ENCODE measurements at places on chromosomes 2 and 18.

DNA sequence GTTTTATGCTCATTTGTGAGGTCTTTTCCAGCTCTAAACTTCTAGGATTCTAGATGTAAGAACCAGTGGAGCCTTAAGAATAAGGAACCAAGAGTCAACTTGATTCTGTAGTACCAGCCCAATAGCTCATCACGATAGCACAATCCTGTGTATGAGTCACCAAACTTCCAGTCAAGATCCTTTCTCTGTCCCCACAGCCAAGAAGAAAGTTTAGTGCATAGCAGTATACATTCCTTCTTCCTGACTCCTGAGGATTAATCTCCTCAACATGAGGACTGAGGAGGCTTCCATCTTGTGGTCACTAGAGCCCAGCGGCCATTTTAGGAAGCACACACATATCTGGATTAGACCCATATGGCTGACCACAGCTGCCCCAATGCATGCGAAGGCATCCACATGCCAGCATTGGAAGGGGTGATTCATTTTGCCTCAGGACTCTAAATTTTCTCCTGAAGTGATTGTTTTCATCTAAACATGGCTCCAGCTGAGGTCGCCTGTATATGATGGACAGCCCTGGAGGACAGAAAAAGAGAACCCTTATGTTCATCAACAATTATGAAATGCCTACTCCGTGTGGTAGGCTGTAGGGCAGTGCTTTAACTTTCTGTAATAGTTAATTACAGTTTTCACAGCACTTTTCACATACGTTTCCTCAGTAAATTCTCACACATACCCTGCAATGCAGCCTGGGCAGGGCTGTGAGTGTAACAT, 53.5 kb downstream of the RASGRP3 start:
- no peak for DNase-seq

DNA sequence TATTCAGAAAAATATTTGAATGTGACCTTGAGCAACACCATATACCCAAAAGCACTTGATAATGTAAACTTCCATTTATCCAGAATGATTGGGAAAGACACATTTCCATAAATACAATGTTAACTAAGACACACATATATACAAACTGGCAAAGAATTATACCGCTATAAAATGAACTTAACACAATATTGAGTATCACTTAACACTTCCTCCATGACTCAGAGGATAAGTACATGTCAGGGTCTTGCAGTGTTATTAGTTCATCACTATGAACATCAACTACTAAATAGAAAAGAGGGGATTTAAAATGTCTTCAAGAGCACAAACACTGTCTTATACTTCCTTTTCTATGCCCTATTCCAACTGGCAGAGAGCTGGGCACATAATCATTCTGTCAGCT, 18.6 kb downstream of the WDSUB1 start:
- DNase-seq: no peak

GRCh38 chr2:204357286-204357685, 188.0 kb upstream of the PARD3B start:
- no peak for DNase-seq

- no peak for DNase-seq
Measured at GRCh38 chr18:24234330-24234729, 95.5 kb downstream of the CABYR start.

DNA sequence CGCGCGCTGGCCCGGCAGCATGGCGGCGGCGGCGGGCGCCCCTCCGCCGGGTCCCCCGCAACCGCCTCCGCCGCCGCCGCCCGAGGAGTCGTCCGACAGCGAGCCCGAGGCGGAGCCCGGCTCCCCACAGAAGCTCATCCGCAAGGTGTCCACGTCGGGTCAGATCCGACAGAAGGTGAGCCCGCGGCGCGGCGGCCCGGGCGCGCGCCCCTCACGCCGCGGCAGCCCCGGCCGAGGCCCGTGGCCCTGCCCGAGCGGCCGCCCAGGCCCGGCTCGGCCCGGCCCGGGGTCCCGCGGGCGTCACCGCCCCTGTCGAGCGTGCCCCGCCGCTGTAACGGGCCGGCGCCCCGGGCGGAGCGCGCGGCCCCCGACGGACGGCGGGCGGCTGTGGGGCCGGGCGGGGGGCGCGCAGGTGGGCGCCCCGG, 218 bp downstream of the DGKD start:
- no peak for DNase-seq

- DNase-seq: no peak
Measured at GRCh38 chr2:60496956-60497355, 56.5 kb downstream of the BCL11A start.

GRCh38 chr2:232885264-232885961, 15.3 kb downstream of the SNORC start:
- no peak for DNase-seq

GRCh38 chr18:507636-508035, 7.1 kb upstream of the COLEC12 start:
- DNase-seq: no peak

- DNase-seq: no peak
Measured at GRCh38 chr2:159064446-159065301, 96.2 kb downstream of the TANC1 start.

DNA sequence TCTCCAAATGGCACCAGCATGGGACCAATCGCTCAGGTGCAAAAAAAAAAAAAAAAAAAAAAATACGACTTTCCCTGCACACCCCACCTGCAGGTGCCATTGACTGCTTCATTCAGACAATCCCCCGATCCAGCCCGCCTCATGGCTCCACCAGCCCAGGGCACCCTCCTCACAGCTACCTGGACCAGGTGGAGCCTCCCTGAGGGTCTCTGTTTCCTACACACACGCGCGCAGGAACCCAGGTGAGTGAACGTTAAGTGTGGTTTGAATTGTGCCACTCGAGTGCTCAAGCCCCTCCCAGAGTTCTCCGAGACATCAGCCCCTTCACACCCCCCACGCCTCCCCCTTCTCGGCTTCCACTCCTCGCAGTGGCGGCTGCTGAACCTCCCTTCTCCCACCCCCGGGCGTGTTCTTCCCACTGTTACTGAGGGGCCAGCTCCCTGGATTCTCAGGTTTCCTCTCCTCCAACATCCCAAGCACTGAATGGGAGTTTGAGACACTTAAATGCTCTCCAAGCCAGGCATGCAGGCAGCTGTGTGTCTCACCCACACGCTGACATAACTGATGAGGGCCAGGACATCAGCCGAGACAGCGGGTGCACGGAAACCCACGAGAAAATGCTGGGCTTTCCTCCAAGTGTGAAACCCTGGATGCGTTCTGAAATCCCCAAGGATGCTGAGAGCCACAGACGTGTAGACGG, 88.8 kb upstream of the SNTG2 start:
- no peak for DNase-seq

GRCh38 chr18:59878644-59879043, 21.2 kb upstream of the PMAIP1 start:
- DNase-seq: no peak

GRCh38 chr2:121898483-121898882, 143.0 kb downstream of the TSN start:
- no peak for DNase-seq

- DNase-seq: no peak
Measured at GRCh38 chr2:100339823-100340222, 17.5 kb upstream of the LONRF2 start.

GRCh38 chr2:26942543-26943295, 27.7 kb upstream of the MAPRE3 start:
- peak; percentile 17 for DNase-seq

GRCh38 chr2:38444247-38444646, 67.2 kb upstream of the ATL2 start:
- DNase-seq: no peak

DNA sequence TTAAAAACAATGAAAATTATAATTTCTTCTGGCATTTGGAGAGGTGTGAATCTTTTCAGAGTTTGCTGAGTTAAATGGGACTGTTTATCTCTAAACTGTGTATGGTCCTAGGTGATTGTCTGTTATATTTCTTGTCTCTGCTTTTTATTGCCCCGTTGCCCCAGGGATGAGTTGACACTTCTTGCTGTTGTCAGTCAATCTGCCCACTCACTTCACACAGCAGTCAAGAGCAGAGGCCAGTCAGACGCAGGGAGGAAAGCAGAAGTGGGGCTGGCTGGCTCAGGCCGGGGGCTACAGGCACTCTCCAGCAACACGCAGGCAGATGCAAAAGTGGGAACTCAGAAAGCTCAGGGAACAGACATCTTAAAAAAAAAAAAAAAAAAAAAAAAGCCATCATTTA, 365.2 kb downstream of the CLIP4 start:
- no peak for DNase-seq

GRCh38 chr18:3914109-3914508, 464.1 kb downstream of the TGIF1 start:
- no peak for DNase-seq

- no peak for DNase-seq
Measured at GRCh38 chr2:196086517-196087368, 18.1 kb upstream of the DNAH7 start.

DNA sequence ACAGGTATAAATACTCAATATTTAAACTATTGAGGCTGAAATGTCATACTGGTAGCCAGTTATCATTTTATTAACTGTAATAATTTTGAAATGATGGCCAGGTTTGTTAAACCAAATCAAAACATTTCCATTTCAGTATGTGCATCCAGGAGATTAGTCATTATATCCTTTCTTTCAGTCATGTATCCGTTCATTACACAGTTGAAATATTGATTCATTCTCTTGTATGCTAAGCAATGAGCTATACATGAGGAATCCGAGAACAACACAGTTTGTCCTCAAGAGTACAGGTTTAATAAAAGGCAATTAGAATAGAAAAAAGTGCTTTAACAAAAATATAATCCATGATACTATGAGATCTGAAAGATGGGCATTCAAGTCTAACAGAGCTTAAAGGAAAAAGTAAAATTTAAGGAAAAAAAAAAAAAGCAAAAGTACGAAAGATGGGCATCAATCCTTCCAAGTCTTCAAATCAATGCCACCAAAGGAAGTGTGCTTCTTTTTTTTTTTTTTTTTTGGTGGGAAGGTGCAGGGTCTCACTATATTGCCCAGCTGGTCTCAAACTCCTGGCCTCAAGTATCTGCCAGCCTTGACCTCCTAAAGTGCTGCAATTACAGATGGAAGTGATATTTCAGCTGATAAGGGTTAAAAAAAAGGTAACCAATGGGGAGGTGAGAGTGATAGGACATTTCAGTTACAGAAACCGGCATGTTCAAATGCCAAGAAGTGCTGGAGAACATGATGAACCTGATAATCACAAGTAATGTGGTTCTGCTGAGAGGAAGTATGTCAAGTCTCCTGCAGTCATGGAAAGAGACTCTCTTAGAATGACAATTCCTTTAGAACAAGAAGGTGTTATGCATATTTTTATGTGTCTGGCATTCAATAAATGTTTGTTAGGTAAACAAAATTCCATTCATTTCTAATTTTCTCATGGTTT, 35.8 kb downstream of the PUM2 start:
- no peak for DNase-seq

DNA sequence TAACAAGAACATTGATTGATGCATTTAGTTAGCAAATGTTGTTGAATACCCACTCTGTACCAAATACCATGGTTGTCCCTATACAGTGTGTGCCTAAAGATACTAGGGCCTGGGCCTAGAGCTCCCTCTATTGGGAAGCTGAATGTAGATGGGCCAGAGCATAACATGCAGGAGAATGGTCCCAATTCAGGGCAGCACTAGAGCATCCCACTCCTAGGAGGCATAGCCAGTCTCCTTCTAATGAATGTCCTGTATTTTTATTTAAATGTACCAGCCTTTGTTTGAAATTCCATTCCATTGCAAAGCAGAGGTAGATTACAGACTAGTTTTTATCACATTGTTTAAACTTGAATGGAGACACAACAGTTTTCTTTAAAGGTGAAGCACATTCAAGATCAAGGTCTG, 90.6 kb downstream of the FEZ2 start:
- DNase-seq: no peak

- DNase-seq: no peak
Measured at GRCh38 chr2:207054521-207054920, 111.2 kb downstream of the KLF7 start.

- no peak for DNase-seq
Measured at GRCh38 chr2:43269074-43269572, 42.7 kb upstream of the ZFP36L2 start.

DNA sequence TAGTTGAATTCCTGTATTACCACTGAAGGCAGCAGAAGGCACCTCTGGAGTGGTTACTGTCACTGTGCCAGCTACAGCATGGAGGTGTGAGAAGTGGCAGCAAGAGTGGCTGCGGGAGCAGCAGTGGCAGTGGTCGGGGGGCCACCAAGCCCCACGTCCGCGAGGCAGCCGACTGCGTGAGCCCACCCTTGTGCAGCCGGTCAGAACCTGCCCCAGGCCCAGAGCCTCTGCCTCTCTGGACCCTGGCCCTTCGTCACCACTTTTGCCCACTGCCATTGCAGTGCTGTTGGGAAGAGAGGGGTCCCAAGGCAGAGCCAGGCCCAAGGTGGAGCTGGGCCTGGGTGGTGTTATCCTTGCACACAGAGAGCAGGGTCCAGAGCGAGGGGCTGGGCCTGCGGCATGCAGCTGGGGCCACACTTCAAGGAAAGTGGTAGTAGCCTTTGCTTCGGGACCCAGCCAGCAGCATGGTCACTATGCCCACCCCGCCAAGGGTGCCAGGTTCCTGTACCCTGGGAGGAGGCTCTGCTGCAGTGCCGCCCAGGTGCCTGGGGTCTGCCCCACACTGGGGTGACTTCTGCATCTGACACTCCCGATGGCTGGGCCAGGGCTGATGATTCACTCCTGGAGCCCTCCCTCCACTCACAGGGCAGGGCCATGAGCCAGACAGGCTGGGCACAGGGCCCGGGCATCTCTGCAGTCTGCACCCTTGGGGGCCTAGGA, 450.1 kb upstream of the LRATD1 start:
- no peak for DNase-seq

DNA sequence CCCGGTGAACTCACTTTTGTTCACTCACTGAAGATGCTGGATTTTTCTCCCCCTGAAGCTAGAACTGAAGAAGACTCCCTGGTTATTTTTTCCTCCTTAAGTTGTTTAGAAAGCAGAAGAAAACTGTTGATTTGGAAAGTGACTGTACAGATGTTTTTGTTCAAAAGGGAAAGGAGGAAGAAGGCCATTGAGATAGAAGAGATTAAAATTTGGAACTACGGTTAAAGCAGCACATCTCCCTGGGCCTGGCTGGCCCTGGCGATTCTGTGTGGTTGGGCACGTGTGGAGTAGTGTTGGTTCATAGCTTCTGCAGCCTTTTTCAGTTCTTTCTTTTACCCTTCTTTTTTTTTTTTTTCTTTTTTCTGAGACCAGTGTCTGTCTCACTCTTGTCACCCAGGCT, 109.2 kb downstream of the MAP4K4 start:
- DNase-seq: no peak

DNA sequence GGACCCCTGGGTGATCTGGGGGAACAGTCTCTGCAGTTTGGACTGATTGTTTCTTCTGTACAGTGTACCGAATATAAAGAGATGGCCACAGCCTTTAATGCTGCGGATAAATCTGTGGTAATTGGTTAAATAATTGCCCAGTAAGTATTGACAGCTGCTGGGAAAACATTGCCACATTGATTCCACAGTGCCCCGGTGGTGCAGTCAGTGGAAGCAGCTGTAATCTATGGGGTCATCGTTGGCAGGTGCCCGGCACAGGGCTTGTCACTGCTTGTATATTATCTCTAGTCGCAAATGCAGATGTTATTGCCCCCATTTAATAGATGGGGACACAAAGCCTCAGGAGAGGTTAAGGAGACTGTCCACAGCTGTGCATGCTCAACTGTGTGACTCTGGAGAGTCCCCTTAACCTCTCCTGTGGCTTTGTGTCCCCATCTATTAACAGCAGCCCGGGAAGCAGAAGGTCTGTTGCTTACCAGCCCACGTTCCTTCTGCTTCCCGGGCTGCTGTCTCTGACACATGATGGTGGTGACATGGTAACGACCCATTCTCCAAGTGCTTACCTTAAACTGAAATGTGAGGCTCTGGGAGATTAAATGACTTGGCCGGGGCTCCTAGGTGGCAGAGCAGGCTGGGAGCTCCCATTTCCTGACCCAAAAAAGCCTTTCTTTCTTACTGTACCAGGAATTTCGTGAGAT, 76.9 kb downstream of the NCK2 start:
- DNase-seq: no peak

All from stimulated activated CD8-positive, alpha-beta memory T cell treated with anti-CD3 and anti-CD28 coated beads, Interleukin-2, amount 100 ng/mL, for 1 hour (primary cell).